Left kidney (tissue), 8 donors: ENCODE measurements at places on chromosomes 7 and 10. TPM values are rescaled to one million over a fixed set of nuclear protein-coding genes. Genes with fewer than 3 reads are reported as not detected.
A peak's percentile ranks its signal among the peaks of the same experiment; 100 is the strongest.

DNA sequence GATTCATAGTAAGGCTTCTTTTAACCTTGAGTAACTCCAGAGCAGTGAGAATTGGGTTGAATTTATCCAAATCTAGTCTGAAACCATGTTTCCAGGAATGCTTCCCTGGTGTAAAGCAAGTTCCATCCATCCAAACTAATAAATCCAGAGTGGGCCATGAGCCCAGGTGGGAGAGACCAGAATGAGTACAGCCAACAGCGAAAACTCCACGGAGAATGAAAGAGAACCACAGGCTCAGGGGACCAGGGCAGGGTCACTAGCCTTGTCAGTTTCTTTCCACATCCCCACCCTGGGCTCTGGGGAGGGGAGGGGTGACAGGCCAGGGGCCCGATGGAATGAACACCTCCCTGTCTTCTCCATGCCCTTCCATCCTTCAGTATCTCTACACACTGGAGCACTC lies 180.1 kb downstream of the NEURL1 start:
- DNase-seq = no peak

DNA sequence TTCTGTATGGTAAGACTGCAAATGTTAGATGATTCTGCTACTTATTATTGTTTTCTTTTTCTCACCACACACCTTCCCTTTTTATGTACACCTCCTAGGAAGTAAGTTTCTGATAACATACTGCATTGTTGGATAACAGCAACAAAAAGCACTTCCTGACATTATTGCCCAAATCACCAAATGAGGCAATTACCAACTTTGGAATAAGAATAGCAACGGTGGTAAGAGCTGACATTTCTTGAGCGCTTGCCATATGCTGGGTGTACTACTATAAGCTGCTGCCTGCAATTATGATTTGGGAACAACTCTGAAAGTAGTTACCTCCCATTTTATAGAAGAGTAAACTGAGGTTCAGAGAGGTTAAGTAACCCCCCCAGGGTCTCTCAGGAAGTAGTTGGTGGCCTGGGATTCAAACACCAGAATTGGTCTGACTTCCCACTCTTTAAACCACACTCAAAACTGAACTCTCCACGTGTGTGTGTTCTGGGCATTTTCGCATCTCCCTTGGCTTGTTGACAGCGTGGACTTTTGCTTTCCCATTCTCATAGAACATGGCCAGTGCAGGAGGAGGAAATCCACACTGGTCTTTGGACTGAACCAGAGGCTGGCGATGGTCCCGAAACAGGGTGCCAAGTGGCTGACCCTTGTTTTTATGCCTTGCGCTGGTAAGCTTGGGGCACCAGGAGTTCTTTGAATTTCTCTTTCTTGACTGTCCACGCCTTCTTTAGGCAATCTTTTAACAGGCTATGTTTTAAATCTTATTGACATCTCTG lies 71.4 kb downstream of the TCF7L2 start:
- DNase-seq = no peak

DNA sequence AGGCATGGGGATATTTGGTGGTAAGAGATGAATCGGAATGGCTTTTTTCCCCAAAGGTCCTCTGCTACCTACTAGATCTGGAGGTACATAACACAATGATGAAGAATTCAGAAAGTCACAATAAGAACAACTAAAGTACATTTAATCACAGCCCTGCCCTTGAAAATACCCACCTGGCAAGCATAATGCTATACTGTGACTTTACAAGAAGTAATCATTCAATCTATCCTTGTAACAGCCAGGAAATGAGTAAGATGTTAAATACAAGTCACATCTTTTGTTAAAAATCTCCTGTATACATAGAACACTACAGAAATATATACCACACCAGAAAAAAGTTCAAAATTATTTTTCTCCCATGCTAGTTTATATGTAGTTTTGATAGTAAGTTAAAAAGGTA lies 108.3 kb upstream of the ABCB5 start:
- no peak for DNase-seq

The CC2D2B gene
- polyA plus RNA-seq = 3.3 TPM

DNA sequence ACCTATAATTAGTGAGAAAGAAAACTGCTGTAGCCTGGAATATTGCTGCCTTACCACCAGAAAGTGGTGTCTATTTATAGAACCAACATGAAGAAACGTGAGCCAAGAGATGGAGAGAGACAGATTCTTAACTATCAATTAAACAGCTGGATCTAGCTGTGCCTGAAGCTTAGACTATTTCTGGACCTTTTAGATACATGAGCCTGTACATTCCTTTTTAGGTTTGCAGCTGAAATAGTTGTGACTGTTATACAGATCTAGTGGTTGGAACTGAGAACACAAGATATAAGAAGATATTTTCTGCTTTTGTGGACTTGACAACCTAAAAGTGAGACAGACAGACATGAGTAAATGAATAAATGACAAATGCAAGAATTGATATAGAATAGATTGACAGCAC lies 73.4 kb downstream of the CDK14 start:
- no peak for DNase-seq

The LIPJ gene
- polyA plus RNA-seq = 0.10 TPM

GRCh38 chr10:69334302-69335062 lies 56.2 kb downstream of the HK1 start:
- DNase-seq = no peak

The CPA4 gene
- 0.55 TPM for polyA plus RNA-seq

DNA sequence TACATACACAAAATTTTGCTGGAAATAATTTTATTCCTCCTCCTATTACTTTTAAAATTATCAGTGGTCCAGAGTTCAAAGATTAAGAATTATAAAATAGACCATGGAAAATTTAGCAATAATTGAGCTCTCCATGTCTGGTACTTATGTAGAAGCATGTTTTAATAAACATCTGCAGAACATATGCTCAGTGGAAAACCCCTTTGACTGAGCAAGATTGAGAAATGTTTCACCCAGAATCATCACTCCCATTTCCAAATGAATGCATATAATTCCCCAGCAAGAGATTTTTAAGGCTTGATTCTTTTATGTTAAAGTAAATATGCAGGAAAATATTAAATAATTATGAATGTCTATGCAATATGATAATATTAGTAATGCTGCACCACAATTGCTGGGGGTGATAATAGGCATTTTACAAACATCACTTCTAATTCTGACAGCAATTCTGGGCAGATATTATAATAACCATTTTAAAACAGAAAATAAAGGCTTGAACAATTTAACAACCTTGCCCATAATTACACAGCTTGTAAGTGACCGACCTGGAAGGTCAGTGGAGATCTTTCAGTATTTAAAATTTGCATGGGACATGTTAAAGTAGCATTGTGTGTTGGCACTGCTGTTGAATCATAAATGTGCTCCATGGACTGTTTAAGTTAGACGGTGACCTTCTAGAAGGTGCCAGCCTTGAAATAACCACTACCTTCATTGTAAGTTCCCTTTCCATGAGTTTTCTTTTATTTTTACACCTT lies 45.6 kb upstream of the TES start:
- DNase-seq = no peak

GRCh38 chr7:142321391-142321790 lies 63.5 kb upstream of the PRSS58 start:
- no peak for DNase-seq

GRCh38 chr7:129351320-129351719 lies 82.9 kb upstream of the STRIP2 start:
- DNase-seq = no peak

The TRPV6 gene
- polyA plus RNA-seq = 12.3 TPM

DNA sequence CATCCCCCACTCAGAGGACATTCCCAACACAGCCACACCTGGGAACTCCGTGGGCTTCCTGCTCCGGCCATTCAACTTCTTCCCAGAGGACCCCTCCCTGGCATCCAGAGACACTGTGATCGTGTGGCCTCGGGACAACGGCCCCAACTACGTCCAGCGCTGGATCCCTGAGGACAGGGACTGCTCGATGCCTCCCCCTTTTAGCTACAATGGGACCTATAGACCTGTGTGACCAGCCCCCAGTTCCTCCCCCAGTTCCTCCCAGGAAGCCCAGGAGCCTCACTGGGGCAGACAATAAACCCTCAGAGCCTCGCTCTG lies 8.6 kb downstream of the AOC1 start:
- DNase-seq = no peak

The DTX2 gene
- 6.8 TPM for polyA plus RNA-seq

DNA sequence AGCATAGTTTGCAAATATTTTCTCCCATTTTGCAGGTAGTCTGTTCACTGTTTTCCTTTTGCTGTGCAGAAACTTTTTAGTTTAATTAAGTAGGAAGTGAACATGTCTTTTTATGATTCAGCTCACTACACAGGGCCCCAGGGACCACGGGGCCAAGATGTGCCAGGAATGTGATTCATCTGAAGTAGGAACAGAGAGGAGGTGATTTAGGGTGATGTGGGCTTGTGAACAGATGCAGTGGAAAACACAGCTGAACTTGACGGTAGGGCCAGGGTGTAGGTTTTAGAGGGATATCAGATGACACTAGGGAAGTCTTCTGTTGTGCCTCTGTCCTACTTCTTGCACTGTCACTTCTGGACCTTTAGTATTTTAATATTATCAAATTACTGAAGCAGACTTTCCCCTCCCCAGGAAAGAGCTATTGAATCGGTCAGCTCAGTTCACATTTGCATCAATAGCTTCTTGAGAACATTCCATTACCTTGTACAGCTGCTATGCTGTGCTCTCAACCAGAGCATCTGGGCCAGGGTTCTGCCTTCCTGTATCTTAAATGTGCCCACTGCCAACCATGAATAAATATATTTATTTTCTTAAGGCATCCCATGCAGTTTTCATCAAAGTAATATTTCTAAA lies 96.9 kb downstream of the OSBPL3 start:
- peak; percentile 6 for DNase-seq

The NDUFB2 gene
- polyA plus RNA-seq = 164 TPM

- DNase-seq = no peak
Observed at GRCh38 chr10:130545697-130546096, 409.5 kb downstream of the GLRX3 start.

DNA sequence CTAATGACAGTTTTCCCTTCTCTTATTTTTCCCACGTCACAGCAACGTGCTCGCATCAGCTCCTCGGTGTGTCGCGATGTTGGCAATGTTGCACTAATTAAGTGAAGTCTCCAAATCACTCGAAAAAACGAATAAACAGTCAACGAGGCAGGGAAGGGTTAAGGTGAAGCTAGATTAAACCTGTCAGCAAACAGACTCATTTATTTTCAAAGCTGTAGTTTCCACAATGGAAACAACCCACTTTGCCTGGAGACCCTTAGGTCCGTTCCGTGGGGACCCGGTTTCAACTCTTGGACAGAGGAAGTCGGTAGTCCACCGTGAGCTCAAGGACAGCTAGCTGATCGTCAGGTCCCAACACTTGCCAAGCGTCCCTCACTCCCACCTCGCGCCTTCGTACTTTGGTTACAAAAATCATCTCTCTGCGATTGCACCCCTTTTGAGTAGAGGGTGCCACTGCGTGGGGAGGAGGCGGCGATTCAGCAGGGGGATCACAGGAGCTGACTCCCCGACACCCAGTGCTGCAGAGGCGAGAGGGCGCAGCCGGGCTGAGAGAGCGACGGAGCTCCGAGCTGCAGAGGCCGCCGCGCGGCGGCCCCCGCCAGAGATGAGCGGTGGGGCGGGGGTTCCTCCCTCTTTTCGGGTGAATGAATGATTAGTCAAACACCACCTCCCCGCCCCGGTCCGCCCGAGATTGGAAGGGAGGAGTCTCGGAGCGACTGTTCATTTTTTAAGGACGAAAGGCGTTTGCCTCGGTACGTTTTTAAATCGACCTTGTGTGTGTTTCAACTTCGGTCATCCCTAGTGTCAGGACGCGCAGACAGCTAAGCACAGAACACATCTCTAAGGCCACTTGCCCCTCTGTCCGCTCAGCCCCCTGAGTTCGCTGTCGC lies 1.3 kb upstream of the BMPER start:
- peak; percentile 51 for DNase-seq

The TBATA gene
- polyA plus RNA-seq = not detected

DNA sequence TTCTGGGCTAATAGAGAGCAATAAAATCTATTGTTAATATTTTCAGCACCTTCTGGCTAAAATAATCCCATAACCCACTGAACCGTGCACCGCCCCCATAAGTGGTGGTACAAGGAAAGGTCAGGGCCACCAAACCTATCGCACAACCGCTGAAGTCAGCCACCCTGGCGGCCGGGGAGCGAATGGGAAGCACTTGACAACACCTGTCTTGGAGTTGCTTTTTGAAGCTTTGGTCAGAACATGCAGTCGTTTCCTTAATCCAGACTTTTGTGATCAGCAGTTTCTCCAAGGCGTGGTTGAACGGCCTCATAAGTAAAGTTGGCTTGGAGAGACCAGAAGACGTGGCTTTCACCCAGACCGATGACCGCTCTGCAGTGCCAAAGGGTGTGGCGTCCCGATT lies 97.4 kb downstream of the DNAJB6 start:
- DNase-seq = no peak

DNA sequence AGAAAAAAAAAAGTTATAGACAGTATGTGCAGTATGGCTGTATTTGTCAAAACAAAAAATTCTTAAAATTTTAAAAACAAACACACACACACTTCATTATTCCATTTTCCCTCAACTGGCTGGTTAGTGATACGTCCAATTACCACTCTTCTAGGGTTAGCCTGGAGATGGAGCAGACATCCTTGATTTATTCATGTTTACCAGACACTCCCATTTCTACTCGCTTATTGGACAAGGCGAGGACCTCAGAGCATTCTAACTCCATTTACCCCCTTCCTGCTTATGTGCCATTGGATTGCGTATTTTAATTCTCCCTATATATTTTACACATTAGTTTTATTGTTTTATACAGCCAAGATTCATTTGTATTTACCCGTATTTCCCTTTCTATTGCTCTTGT lies 8.5 kb upstream of the CDH23 start:
- no peak for DNase-seq

DNA sequence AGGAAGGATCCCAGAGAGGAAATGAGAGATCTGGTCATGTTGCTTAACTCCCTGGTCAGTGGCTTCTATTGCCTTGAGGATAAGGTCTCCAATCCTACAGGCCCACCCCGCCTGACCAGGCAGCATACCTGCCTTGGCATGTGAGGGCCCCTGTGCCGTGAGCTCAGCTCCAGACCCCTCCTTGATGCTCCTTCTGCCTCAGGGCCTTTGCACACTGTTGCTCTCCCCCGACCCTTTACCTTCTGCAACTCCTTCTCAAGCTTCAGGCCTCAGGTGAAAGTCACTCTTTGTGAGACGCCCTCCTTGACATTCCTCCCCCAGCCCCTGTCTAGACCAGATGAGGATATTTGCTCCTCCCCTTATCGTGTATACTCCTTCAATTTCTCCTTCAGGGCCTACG lies 62.8 kb downstream of the FAM241B start:
- no peak for DNase-seq

GRCh38 chr7:22433710-22434460 lies 66.1 kb downstream of the STEAP1B start:
- DNase-seq = no peak
